GM03348 (cell line): ENCODE measurements at places on chromosomes 4 and X.

- no peak for DNase-seq
Observed at GRCh38 chr4:162364651-162365050, 200.9 kb upstream of the FSTL5 start.

DNA sequence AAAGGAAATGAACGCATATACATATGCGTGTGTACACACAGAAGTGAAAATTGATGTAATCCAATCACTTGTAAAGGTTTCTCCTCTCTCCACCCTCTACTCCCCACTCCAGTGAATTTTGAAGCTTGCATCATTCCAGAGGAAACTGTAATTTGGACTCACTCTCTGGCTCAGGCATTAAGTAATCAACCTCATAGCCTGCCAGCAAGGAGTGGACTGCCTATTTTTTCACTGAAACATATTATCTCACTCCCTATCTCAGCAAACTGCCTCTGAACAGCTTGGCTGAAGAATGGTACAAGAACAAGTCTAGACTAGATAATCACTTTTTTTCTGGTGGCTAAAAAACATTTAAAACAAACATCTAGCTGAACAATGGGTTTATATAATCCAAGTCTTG is 124.2 kb downstream of the C4orf51 start:
- peak; percentile 79 for DNase-seq

DNA sequence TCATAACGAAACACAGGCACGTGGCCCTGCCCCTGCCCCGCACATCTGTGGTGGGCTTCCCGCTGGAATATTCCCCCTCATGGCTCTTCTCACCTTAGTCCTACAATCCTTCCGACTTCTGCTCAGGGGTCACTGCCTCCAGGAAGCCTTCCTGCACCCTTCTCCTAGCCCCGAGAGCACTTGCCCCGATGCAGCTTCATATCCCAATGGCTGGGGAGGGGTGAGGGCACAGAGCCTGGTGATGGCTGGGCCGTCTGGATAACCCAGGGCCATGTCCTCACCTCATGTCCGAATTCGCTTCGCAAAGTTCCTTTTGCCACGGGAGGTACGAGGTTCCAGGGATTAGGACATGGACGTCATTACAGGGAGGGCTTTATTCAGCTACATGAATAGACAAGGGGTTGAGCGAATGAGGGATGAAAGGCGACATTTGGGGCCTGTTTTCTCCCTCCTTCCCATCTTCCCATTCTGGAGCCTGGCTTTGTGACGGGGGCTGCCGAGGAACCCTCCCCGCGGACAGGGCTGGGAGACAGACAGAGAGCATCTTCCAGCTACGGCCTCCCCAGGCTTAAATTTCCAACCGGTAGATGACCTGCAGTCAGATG is 35.5 kb upstream of the HMX1 start:
- no peak for DNase-seq

DNA sequence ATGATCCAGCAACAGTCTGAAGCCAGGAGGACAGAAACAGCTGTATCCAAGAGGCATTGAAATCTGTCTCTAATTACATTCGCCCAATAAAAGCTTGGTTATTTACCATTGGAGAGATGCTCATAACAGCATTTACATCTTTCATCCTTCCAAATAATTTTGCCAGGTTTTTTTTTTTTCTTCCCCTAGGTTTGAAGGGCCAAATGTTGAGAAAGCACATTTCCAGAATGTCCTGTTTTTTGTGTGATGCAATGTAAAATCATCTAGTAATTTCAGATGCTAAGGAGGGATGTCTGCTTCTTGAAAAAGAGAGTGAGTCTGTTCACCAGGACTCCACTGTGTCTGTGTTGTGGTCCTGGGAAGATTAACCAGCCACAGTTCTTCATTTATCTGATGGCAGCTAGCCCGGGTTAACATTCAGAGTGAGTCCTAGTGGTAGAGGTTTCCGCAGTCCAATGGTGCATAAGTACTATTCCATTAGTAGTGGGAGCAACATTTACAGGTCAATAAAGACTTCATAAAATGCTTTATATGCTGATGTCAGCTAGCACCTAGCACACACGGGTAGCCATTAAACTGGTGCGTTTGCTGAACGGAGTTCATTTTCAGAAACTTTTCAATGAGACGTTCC is 406.8 kb downstream of the STIM2 start:
- DNase-seq: no peak

DNA sequence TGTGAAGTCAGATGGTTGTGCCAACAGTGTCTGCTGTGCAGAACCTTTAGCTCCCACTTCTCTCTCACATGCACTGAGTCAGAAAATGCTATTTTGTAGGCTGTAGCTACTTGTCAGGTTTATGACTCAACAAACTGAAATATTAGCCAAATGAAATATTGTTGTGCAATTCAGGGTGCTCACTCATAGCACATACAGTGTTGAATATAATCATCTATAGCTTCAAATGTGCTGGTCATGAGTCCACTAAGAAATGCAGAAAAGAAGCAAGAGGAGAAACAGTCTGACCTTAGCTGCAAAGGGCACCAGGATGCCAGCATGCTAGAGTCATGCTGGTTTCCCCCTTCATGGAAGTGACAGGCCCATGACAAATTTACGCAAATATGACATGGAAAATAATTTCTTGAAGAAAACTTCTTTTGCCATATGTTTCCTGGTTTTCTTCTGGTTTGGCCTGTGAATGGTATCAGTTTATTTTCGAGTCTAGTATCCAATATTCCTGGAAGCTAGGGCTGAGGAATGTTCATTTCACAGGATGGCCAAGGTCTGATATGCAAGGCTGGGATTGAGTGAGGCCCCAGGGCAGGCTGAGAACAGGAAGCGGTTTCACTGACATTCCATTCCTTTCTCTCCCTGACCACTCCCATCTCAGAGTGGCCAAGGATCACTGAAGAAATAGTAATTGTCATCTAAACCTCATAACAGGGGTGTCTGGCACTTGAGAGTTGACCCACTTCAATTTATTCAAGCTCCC is 10.3 kb upstream of the CXCL2 start:
- peak; percentile 70 for DNase-seq
